ENCODE measurements at places on chromosomes 16 and 17. TPM values are rescaled to one million over a fixed set of nuclear protein-coding genes. Genes with fewer than 3 reads are reported as not detected.

GRCh38 chr16:3074860-3075522 is 9.6 kb downstream of the IL32 start:
- no peak for DNase-seq

DNA sequence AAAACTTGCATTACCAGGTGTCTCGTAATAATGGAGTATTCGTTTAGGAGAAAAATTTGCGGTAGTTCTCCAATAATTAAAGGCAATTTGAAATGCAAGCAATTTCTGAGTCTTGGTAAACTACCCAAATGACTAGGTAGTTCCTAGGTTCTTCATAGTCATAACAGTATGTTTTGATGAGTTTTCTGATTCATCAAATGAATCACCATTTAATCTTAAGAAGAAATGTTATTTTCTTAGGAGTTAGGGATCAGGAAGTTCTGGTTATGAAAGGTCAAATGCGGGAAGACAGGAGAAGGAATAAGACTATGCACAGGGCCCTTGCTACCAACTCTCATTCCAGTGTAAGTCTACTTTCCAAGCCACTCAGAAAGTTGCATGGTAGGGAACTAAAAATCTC is 221.5 kb upstream of the SOX9 start:
- no peak for DNase-seq

The MYL4 gene
- 215 TPM for total RNA-seq

The PDIA2 gene
- total RNA-seq, result 0.09 TPM

DNA sequence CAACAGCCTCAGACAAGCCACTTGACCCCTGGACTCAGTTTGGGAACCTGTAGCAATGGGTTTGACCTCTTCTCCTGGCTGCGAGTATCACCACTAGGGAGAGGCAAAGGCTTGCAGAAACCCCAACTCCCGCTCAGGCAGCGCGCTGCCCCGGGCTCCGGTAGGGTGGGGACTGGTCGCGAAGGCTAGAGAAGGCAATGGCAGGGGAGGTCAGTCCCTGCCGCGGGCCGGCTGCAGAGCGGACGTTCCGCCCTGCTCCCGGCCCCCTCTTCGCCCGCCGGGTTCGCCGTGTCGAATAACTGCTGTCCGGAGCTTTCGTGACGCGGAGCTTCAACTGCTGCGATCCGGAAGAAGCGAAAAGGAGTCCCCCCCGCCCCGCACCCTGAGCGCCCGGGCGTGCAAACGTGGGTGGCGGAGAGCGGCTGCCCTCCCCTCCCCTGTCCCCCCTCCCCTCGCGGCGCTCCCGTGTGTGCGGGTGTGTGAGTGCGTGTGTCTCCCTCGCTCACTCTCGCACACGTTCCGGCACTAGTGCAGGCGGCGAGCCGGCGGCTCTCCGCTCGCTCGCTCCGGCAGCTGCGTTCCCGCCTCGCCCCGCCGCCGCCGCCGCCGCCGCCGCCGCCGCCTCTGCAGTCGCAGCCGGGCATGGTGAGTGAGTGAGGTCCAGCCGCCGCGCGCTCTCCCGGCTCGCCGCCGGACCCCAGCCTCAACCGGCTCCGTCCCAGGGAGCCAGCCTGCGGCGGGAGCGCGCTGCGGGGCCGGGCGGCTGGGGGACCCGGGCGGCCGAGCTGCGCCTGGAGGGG is 772 bp upstream of the SHISA6 start:
- no peak for DNase-seq

GRCh38 chr17:68190495-68190894 is 57.3 kb upstream of the AMZ2 start:
- DNase-seq, result no peak

GRCh38 chr17:76867578-76868175 is 527 bp upstream of the MGAT5B start:
- DNase-seq, result no peak

GRCh38 chr17:2705263-2705662 is 6.3 kb downstream of the CLUH start:
- DNase-seq, result no peak

Measured in liver (tissue), 10 donors.